ENCODE measurements at places on chromosomes 12 and 14.
A peak's percentile ranks its signal among the peaks of the same experiment; 100 is the strongest.

DNA sequence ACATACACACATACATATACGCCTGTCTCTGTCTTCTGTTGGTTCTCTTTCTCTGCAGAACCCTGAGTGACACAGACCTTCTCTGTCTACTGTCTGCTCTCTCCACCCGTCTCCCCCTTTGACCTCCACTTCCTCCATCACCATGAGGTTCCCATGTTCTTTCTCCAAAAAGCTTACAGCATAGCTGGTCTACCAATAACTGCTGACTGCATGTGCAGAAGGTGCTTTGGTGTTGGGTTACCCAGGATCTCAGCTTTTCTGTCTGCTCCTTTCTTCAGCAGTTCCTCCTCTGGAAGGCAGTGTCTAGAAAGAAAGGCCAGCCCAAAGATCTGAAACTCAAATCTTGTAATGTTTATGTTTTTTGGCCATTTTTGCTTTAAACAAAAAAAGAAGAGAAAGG is 125.6 kb downstream of the SMOC1 start:
- no peaks in the 10 kb centered on the region for H3K27me3 ChIP-seq
- H3K4me1 ChIP-seq: no peaks in the 10 kb centered on the region
- no peak overlapping the region for H3K4me3 ChIP-seq

- DNase-seq: no peak
- no peaks in the 10 kb centered on the region for H3K27me3 ChIP-seq
- H3K27ac ChIP-seq: no peak overlapping the region
- peaks cover 12% of the 10 kb centered on the region for H3K4me1 ChIP-seq
- H3K36me3 ChIP-seq: no peaks in the 10 kb centered on the region
- H3K4me3 ChIP-seq: no peak overlapping the region
Observed at GRCh38 chr14:89903340-89903952, 51.1 kb downstream of the EFCAB11 start.

DNA sequence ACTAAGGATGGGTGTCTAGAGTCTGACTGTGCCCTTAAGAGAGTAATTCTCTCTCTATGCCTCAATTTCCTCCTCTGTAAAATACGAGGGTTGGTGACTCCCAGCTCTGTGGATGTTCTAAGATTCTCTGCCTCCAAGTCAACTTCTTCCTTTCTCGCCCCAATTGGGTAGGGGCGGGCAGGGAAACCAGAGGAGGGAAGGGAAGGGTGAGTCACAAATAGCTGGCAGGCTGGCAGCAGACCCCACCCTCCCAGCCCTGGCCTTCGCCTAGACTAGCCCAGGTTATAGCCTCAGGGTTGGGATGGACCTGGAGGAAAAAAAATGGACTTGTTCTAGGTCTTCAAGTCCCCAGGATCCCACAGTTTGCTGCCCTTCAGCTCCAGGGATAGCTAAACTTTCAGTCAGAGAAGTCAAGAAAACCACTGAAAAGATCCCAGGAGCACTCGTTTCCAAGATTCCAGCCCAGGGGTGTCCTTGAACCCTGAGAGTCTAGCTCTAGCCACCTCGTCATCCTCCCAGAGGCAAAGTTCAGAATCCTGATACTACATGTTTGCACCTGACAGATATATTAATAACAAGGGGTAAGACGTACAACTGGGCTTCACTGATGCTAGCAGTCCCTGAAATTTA is 2.3 kb downstream of the DGKA start:
- peak; percentile 14 for DNase-seq
- peaks cover 74% of the 10 kb centered on the region for H3K4me1 ChIP-seq
- no peaks in the 10 kb centered on the region for H3K27me3 ChIP-seq
- peak overlapping the region; percentile 93 for H3K4me3 ChIP-seq
- H3K36me3 ChIP-seq: peaks cover 35% of the 10 kb centered on the region
- peak overlapping the region; percentile 89 for H3K27ac ChIP-seq

GRCh38 chr12:52324153-52324444 is 2.9 kb upstream of the KRT83 start:
- no peak overlapping the region for H3K27ac ChIP-seq
- no peaks in the 10 kb centered on the region for H3K36me3 ChIP-seq
- H3K27me3 ChIP-seq: peaks cover 8% of the 10 kb centered on the region
- no peak overlapping the region for H3K4me3 ChIP-seq

GRCh38 chr12:89992668-89993451 is 284.2 kb upstream of the ATP2B1 start:
- H3K27ac ChIP-seq: no peak overlapping the region
- no peak overlapping the region for H3K4me3 ChIP-seq
- peaks cover 16% of the 10 kb centered on the region for H3K4me1 ChIP-seq
- H3K36me3 ChIP-seq: no peaks in the 10 kb centered on the region
- DNase-seq: no peak

DNA sequence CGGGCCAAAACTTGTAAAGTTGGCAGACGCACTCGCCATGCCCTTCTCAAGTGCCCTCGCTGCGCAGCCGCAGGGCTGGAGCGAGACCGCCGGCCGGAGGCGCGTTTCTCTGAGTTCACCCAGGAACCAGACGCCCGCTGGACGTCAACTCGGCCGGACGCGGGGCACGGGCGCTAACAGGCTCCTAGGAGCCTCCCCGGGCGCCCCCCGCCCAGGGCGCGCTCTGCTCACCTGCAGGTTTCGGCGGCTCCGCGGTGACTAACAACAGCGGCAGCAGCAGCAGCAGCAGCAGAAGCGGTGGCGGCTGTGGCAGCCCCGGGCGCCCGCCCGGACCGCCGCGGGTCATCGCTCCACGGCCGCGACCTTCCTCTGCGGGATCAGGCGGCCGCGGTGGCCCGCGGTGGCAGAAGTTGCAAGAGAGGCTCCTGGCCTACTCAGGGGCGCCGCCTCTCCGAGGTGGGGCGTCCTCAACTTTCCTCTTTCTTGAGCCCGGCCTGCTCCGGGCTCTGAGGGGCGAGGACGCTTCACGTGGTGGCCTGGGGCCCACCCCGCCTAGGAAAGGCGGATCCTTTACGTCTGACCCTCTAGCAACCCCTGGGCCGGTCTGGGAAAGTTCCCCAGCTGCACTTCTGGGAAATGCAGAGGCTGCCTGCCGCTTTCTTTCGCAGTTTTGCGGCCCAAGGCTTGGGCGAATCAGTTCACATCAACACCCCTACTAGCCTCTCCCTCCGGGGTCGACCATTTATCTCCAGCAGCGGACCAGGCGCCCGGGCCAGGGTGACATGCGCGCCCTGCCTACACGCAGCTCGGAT is at the start of gene PLBD1:
Gene PLBD1, minus strand, starts transcription at position 533 of the 812 bp plus-strand sequence. Its CDS starts 187 bp downstream, at position 346.
- peaks cover 2% of the 10 kb centered on the region for H3K36me3 ChIP-seq
- peak within 1 kb of the TSS; percentile 44 for H3K27ac ChIP-seq
- DNase-seq: peak; percentile 14
- peaks cover 3% of the 10 kb centered on the region for H3K4me1 ChIP-seq
- peak within 1 kb of the TSS; percentile 42 for H3K4me3 ChIP-seq

GRCh38 chr14:54182419-54183045 is 214.3 kb upstream of the CDKN3 start:
- H3K4me3 ChIP-seq: no peak overlapping the region
- DNase-seq: no peak
- no peak overlapping the region for H3K27ac ChIP-seq
- no peaks in the 10 kb centered on the region for H3K36me3 ChIP-seq
- H3K27me3 ChIP-seq: peaks cover 17% of the 10 kb centered on the region

GRCh38 chr12:31560516-31560915 is 30.4 kb downstream of the DENND5B start:
- peaks cover 3% of the 10 kb centered on the region for H3K4me1 ChIP-seq
- H3K4me3 ChIP-seq: no peak overlapping the region
- peaks cover 1% of the 10 kb centered on the region for H3K36me3 ChIP-seq
- DNase-seq: no peak
- peaks cover 18% of the 10 kb centered on the region for H3K27me3 ChIP-seq
- no peak overlapping the region for H3K27ac ChIP-seq

- peaks cover 11% of the 10 kb centered on the region for H3K4me1 ChIP-seq
- no peaks in the 10 kb centered on the region for H3K27me3 ChIP-seq
- no peak overlapping the region for H3K4me3 ChIP-seq
- H3K36me3 ChIP-seq: no peaks in the 10 kb centered on the region
- H3K27ac ChIP-seq: no peak overlapping the region
Observed at GRCh38 chr12:124898200-124898922, 16.1 kb downstream of the UBC start.

- H3K4me3 ChIP-seq: no peak overlapping the region
- no peak overlapping the region for H3K27ac ChIP-seq
- H3K36me3 ChIP-seq: no peaks in the 10 kb centered on the region
- DNase-seq: peak; percentile 81
- H3K27me3 ChIP-seq: no peaks in the 10 kb centered on the region
Observed at GRCh38 chr14:68862954-68863594, 70.2 kb upstream of the ZFP36L1 start.

DNA sequence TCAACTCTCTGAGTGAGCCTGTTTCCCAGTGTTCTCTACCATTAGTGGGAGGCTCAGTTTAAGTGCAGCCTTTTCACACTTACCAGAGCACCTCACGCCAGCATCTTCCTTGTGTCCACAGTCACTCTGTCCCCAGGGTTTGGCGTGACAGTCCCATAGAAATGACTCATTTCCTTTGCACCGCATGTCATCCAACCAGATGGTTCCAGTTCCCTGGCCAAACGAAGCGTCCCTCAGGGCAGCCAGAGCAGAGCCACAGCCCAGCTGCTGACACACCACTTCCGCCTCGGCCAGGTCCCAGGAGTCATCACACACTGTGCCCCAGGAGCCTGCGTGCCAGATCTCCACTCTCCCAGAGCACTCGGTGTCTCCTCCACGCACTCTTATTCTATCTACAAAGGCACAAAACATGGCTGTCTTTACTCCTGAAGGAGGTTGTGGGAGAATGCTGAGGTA is 65.4 kb downstream of the ACSM4 start:
- H3K36me3 ChIP-seq: no peaks in the 10 kb centered on the region
- H3K27ac ChIP-seq: no peak overlapping the region
- no peak for DNase-seq

GRCh38 chr14:23573384-23574015 is 5.1 kb downstream of the JPH4 start:
- no peak overlapping the region for H3K4me3 ChIP-seq
- H3K27ac ChIP-seq: no peak overlapping the region
- H3K36me3 ChIP-seq: no peaks in the 10 kb centered on the region
- H3K27me3 ChIP-seq: peaks cover 34% of the 10 kb centered on the region
- DNase-seq: no peak

- peak; percentile 61 for DNase-seq
- peak overlapping the region; percentile 76 for H3K27ac ChIP-seq
- peaks cover 2% of the 10 kb centered on the region for H3K36me3 ChIP-seq
- H3K4me3 ChIP-seq: peak overlapping the region; percentile 69
Observed at GRCh38 chr12:9741726-9742125, 8.8 kb upstream of the CLECL1 start.

GRCh38 chr12:115811045-115811444 is 466.4 kb downstream of the MED13L start:
- DNase-seq: no peak
- no peaks in the 10 kb centered on the region for H3K4me1 ChIP-seq
- no peak overlapping the region for H3K27ac ChIP-seq
- H3K4me3 ChIP-seq: no peak overlapping the region

GRCh38 chr12:119797090-119797489 is 80.0 kb downstream of the CIT start:
- H3K4me3 ChIP-seq: no peak overlapping the region
- H3K27me3 ChIP-seq: no peaks in the 10 kb centered on the region
- no peak for DNase-seq
- H3K4me1 ChIP-seq: no peaks in the 10 kb centered on the region
- H3K27ac ChIP-seq: no peak overlapping the region

DNA sequence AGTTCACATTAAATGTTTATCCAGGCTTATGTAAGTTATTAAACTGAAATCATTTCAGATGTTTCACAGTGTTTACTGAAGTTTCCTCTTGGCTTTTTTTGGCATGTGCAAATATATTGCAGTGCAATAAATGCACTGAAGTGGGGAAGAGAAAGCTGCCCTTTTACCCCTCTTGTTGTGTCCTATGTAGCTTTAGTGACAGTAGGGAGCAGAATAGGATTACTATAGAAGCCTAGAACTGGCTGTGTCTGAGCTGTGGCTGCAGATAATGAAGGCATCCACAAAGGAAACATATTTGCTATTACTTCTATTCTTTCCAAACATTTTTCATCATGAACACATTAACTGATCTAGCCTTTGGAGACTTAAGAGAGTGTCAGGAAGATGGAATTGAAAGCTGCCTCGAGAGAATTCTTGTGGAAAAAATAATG is 24.1 kb upstream of the CNTN1 start:
- H3K4me3 ChIP-seq: no peak overlapping the region
- DNase-seq: no peak
- no peaks in the 10 kb centered on the region for H3K27me3 ChIP-seq
- H3K4me1 ChIP-seq: no peaks in the 10 kb centered on the region
- H3K36me3 ChIP-seq: no peaks in the 10 kb centered on the region
- no peak overlapping the region for H3K27ac ChIP-seq

DNA sequence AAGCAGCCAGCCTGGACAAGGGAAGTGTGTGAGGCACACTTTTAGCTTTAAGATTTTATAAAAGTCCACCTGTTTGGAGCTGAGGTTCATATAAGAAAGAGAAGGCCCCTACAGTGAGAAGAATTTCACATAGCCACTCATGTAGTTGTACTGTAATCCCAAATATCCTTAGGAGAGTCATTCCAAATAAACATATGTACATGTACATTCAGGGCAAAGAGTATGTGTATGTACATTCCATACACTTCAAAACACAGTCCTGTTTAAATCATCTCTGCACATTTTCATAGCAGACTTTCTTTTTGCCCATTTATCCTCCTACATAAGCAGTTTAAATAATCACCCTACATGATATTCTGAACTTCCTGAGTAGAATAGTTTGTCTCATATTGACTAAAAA is 87.6 kb downstream of the GPR65 start:
- H3K36me3 ChIP-seq: no peaks in the 10 kb centered on the region
- DNase-seq: no peak
- H3K27me3 ChIP-seq: no peaks in the 10 kb centered on the region
- no peak overlapping the region for H3K4me3 ChIP-seq

- no peaks in the 10 kb centered on the region for H3K27me3 ChIP-seq
- H3K4me3 ChIP-seq: peak overlapping the region; percentile 27
- no peak overlapping the region for H3K27ac ChIP-seq
- no peaks in the 10 kb centered on the region for H3K36me3 ChIP-seq
- peaks cover 13% of the 10 kb centered on the region for H3K4me1 ChIP-seq
Observed at GRCh38 chr12:1811281-1811947, 9.0 kb upstream of the LRTM2 start.

- H3K27ac ChIP-seq: no peak overlapping the region
- peak overlapping the region; percentile 25 for H3K4me3 ChIP-seq
- H3K4me1 ChIP-seq: peaks cover 23% of the 10 kb centered on the region
- no peaks in the 10 kb centered on the region for H3K36me3 ChIP-seq
- H3K27me3 ChIP-seq: peaks cover 71% of the 10 kb centered on the region
- DNase-seq: no peak
Observed at GRCh38 chr12:102950107-102950949, 7.1 kb upstream of the ASCL1 start.

DNA sequence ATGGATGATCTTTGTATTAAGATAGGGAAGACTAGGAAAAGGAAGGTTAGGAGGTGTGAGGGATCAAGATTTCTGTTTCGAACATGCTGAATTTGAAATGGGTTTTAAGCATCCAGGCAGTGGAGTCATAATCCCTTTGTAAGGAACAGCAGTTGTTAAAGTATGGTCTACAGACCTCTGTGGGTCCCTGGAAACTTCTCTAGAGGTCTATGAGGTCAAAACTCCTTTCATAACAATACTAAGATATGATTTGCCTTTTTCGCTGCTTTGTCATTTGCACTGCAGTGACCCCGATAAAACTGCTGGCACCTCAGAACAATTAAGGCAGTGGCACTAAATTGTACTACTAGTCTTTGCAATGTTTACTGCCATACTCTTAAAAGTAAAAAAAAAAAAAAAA is 1.5 kb downstream of the RAD51AP1 start:
- peak overlapping the region; percentile 97 for H3K4me3 ChIP-seq
- H3K27ac ChIP-seq: peak overlapping the region; percentile 23
- no peaks in the 10 kb centered on the region for H3K27me3 ChIP-seq
- no peak for DNase-seq
- H3K36me3 ChIP-seq: peaks cover 22% of the 10 kb centered on the region

- no peak for DNase-seq
- no peak overlapping the region for H3K27ac ChIP-seq
- H3K4me3 ChIP-seq: no peak overlapping the region
- H3K4me1 ChIP-seq: no peaks in the 10 kb centered on the region
Observed at GRCh38 chr12:28328967-28329366, 138.7 kb downstream of the CCDC91 start.

Measured in activated naive CD8-positive, alpha-beta T cell treated with anti-CD3 and anti-CD28 coated beads, Interleukin-2, amount 50 U/mL, for 24 hours (primary cell).